ENCODE measurements at places on chromosomes 6 and 20. TPM values are rescaled to one million over a fixed set of nuclear protein-coding genes. Genes with fewer than 3 reads are reported as not detected.

ZFAND3 gene
- total RNA-seq = 69.0 TPM

BCAS4 gene
- total RNA-seq = 6.3 TPM

DNA sequence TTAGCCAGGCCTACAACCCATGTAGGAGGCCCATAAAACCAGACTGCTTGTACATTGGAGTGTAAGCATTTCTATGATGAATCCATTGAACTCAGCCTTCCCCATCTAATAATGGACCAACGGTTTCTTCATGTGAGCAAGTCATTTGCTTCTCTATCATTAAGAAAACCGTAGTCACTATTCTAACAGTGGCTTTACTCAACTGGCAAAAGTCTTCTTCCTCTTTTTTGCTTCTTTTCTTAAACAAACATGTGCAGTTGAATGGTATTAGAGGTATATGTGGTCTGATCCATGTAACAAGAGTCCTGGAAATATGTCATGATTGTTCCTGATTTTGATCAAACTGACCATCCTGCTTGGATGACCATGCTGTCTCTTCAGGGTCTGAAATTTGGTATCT lies 132.4 kb upstream of the STXBP5 start:
- H3K27ac ChIP-seq = no peak overlapping the region
- no peaks in the 10 kb centered on the region for H3K4me1 ChIP-seq
- H3K4me3 ChIP-seq = no peak overlapping the region
- no peak for DNase-seq
- no peaks in the 10 kb centered on the region for H3K36me3 ChIP-seq
- no peaks in the 10 kb centered on the region for H3K27me3 ChIP-seq

- no peaks in the 10 kb centered on the region for H3K27me3 ChIP-seq
- DNase-seq = no peak
- no peak overlapping the region for H3K27ac ChIP-seq
- no peaks in the 10 kb centered on the region for H3K36me3 ChIP-seq
- no peak overlapping the region for H3K4me3 ChIP-seq
Observed at GRCh38 chr6:145818796-145819195, 4.2 kb upstream of the FBXO30 start.

GPSM3 gene
- total RNA-seq = 3.3 TPM

All from type B pancreatic cell (in vitro differentiated cells).